ENCODE measurements at places on chromosomes 2 and 18.

GRCh38 chr2:108268001-108268400 lies 20.7 kb upstream of the SULT1C2 start:
- DNase-seq, result no peak

DNA sequence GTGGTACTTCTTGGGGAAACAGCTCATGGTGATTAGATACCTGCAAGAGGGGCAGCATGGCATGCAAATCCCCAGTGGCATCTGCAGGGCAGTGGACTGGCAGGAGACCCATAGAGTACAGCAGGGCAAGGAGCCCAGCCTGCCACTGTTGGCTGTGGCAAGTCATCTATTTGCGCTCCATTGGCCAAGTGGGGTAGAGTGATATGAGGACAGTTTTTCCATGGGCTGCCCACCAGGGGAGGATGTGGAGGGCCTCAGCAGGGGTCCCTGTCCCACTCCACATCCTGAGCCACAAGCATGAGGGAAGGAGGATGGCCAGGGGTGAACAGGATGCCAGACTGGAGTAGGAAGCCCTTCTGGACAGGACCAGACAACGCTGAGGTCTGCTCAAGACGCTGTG lies 50.9 kb upstream of the OTOF start:
- no peak for DNase-seq

GRCh38 chr18:62102221-62102620 lies 84.6 kb downstream of the PIGN start:
- DNase-seq, result no peak

GRCh38 chr2:17515652-17516051 lies 2.6 kb downstream of the RAD51AP2 start:
- no peak for DNase-seq

- DNase-seq, result no peak
Observed at GRCh38 chr2:238562446-238562845, 135.7 kb downstream of the ASB1 start.

DNA sequence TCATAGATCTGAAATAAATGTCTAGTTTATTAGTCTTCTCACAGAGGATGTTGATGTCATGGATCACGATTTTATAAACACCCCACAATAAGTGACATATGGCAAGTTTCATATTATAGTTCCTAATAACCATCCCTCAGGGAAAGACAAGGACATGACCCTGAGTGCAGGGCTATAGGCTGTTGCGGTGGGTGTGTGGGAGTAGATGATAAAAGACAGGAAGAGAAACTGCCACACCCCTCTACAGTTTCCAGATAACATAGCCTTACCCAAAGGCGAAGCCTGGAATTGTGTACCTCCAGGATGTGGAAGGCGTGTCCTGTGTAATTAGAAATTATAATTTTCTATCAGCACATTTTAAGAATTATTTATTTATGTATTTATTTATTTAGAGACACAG lies 2.4 kb upstream of the NEDD4L start:
- DNase-seq, result no peak

GRCh38 chr2:101305035-101305434 lies 3.5 kb downstream of the RNF149 start:
- no peak for DNase-seq

- DNase-seq, result no peak
Observed at GRCh38 chr2:182868054-182868796, 1.8 kb upstream of the FRZB start.

DNA sequence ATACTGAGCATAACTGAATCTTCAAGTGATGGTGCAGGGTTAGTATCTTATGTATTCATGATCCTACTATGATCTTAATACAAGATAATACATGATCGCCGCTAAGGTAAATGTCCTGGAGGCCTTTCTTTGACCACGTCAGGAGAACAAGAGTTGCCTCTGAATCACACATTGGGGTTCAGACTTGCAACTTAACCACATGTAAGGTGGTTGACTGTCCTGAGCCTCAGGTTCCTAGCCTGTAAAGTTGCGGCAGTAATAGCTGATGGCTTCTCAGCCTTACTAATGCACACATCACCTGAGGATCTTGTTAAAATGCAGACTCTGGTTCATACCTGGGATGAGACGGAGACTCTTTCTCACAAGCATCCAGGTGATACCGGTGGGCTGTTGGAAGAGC lies 112.5 kb downstream of the MGAT5 start:
- DNase-seq, result no peak

GRCh38 chr2:10716581-10716980 lies 4.8 kb upstream of the ATP6V1C2 start:
- DNase-seq, result no peak

DNA sequence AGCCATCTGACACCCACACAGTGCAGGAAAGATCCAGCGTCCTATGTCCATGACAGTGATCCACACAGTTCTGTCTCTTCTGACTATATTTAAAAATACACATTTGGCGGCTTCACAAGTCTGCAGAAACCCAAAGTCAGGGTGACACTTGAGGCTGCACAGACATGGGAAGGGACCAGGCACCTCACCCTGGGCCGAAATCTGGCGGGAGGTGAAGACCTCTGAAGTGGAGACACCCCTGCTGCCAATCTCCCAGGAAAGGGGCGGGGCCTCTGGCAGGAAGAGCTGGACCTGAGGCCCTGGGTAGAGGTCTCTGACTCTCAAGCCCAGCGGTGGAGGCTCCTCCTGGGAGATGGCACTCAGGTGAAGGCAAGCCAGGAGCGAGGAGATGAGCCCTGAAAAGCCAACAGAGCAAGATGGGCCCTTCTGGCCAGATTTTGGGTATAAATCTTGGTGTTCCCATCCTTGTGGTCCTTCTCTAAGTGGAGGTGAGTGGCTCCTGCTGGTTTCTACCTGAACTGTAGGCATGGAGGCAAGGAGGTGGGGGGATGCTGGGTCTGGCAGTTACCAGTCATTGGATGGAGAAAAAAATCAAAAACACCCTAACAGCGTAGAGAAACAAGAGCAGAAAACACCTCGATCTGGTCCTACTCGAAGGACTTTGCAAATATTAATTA lies 248.4 kb downstream of the HDAC4 start:
- DNase-seq, result no peak

- no peak for DNase-seq
Observed at GRCh38 chr2:234643407-234643806, 146.5 kb upstream of the ARL4C start.

DNA sequence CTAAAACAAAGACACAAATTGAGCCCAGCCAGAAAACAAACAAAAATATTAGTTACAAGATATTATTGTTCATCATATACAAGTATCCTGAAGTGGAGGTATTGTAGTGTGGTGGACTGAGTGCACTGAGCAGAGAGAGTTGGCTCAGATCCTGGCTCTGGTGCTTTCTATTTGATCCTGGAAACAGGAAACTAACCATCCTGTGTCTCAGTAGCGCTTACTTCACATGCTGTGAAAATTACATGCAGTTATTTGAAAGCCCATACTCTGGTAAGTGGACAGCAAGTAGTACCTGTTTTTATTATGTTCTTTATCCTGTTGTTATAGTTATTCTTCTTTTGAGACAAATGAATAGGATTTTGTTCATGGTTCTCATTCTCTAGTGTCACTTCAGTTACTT lies 84.3 kb upstream of the CRIM1 start:
- no peak for DNase-seq

GRCh38 chr2:207157731-207158130 lies 8.0 kb downstream of the KLF7 start:
- DNase-seq, result no peak

DNA sequence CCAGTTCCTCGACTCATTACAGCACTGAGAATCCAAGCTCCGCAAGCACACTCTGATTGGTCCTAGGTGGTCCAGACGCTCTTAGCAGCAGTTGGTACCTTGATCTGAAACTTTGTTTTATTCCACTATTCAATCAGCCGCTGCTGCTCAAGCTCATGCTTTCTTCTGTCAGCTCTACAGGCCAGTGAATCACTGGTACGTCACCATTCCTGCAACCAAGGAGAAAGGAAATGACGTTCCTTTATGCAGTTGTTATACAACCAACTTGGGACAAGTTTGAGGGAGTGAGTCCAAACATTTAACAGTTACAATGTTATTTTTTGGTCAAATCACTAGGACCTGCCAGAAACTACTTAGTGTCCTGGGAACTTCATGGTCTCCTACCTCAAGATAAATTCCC lies 398.8 kb upstream of the TMEFF2 start:
- DNase-seq, result no peak

GRCh38 chr18:29397536-29397935 lies 1220.6 kb upstream of the CDH2 start:
- DNase-seq, result no peak

DNA sequence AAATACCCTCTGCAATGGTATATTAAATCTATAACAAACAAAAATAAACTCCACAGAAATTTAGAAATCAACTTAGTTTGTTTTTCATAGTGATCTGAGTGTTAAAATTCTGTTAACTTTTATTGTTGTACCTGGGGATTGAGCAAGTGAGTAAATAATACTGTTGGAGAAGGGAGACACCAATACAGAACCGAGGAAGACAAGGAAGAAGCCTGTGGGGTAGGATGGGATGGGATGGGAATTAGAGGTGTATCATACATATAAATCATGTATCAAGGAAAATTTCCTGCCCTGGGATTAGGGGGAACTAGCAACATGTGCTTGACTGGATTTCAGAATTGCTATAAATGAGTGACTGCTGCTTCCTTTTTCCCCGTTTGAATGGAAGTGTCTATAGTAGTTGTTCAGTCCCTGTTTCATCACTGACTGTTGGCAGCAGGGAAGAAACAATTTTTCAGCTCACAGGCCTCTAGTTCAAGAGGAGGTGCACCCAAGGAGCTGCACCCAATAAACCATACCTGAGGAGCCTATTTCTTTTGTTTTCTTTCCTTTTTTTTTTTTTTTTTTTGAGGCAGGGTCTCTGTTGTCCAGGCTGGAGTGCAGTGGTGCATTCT lies 53.1 kb downstream of the SP110 start:
- no peak for DNase-seq

GRCh38 chr18:44799382-44799906 lies 118.8 kb downstream of the SETBP1 start:
- DNase-seq, result no peak

GRCh38 chr2:203711399-203711798 lies 5.0 kb downstream of the CD28 start:
- DNase-seq, result no peak

DNA sequence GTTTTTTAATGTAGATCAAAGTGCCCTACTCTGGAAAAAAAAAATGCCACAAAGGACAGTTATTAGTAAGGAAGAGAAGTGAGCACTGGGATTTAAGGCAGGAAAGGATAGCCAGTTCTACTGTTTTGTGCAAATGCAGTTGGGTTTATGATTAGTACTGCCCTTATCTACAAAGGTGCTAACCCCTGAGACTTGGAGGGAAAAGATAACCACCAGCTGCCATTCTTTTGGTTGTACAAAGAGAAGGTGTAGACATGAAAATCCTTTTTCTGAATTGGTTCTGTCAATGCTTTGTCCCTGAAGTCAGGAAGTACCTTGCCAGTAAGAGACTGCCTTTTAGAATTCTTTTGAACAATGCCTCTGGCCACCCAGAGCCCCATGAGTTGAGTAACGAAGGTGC lies 11.3 kb downstream of the APLF start:
- DNase-seq, result no peak

- DNase-seq, result no peak
Observed at GRCh38 chr2:62803961-62804360, 98.4 kb downstream of the EHBP1 start.

- no peak for DNase-seq
Observed at GRCh38 chr18:6069539-6069938, 174.2 kb upstream of the TMEM200C start.

DNA sequence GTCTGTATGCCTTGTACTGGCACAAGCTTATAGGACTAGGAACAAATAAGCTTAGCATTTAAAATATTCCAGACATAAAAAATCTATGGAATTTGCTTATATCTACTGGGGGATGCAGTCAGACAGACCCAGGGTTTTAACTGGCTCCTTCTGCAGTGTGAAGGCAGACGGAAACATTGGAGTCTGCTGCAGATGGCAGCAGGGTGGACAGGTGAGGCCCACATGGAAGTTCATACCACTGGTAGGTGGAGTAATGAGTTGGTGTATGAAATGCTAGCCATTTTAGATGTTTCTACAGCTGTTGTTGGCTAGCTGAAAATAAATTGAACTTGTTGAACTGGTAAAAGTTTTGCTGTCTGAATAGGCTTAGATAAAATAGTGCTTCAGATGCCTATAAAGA lies 17.7 kb downstream of the SPTBN1 start:
- DNase-seq, result no peak

GRCh38 chr2:66531567-66531966 lies 96.6 kb downstream of the MEIS1 start:
- DNase-seq, result no peak

- DNase-seq, result no peak
Observed at GRCh38 chr2:24856791-24857211, 63.2 kb downstream of the ADCY3 start.

GRCh38 chr2:170685591-170685990 lies 29.5 kb upstream of the SP5 start:
- no peak for DNase-seq

- no peak for DNase-seq
Observed at GRCh38 chr2:19574778-19575260, 216.4 kb upstream of the OSR1 start.

- no peak for DNase-seq
Observed at GRCh38 chr18:56258178-56258577, 380.2 kb downstream of the TXNL1 start.

GRCh38 chr2:234427081-234428061 lies 69.5 kb downstream of the ARL4C start:
- DNase-seq, result peak; percentile 40

GRCh38 chr2:120552800-120553481 lies 182.7 kb upstream of the GLI2 start:
- no peak for DNase-seq

DNA sequence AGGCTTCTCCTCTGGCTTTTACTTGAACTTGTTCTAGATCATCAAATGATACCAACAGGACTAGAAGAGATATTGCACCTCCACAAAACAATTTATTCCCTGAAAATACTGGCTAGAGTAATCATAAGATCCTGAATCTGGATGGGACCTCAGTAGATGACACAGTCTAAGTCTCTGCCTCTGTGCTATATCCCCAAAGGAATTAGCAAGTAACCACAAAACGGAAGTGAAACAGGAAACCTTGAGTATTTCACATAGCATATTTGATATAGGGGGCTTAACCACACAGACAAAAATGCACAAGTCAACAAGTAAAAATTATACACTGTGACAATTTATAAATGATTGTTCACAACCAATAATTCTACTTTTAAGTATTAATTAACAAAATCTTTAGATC lies 456.9 kb upstream of the TNP1 start:
- no peak for DNase-seq

DNA sequence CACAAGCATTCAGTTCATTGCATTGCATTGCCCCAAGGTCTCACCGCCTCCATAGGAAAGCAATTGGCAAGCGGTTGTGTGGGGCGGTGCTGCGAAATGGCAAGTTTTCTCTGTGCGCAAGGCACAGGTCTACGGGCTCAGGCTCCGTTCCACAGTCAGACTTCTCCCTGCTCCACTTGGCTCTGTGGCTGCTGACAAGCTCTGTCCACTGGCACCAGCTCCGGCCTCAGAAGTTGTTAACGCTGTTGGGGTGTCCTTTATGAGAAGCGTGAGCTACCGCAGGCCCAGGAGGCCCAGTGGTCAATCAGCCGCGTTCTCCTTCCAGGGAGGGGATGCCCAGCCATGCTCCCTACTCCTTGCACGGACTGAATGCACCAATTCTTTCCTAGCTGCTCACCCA lies 87.0 kb upstream of the GATA6 start:
- no peak for DNase-seq
